T-helper 22 cell (primary cell): ENCODE measurements at places on chromosomes 13 and 19.

- DNase-seq, result no peak
These were observed 10.1 kb downstream of the RGCC start for GRCh38 chr13:41467425-41467945.

GRCh38 chr13:30274083-30274482, 33.3 kb downstream of the KATNAL1 start:
- no peak for DNase-seq

GRCh38 chr13:59946944-59947343, 216.8 kb downstream of the DIAPH3 start:
- DNase-seq, result no peak

DNA sequence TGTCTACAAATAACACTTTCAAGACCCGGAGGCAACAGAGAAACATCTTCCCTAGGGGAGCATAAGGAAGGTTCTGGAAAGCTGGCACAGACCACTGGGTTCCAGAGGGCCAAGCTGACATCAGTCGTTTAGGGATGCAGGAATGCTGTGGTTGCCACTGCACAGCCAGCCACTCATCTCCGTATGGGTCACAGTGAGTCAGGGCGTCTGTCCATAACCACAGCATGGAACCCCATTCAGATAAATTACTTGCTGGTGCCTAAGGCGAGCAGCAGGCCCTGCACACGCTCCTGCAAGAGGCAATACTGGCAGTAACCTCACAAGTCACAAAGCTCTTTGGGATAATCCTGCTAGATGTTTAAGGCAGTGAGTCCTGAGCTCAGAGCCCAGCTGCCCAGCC, 140.9 kb upstream of the UBL3 start:
- no peak for DNase-seq

GRCh38 chr13:110361365-110361911, 54.4 kb downstream of the COL4A2 start:
- no peak for DNase-seq

DNA sequence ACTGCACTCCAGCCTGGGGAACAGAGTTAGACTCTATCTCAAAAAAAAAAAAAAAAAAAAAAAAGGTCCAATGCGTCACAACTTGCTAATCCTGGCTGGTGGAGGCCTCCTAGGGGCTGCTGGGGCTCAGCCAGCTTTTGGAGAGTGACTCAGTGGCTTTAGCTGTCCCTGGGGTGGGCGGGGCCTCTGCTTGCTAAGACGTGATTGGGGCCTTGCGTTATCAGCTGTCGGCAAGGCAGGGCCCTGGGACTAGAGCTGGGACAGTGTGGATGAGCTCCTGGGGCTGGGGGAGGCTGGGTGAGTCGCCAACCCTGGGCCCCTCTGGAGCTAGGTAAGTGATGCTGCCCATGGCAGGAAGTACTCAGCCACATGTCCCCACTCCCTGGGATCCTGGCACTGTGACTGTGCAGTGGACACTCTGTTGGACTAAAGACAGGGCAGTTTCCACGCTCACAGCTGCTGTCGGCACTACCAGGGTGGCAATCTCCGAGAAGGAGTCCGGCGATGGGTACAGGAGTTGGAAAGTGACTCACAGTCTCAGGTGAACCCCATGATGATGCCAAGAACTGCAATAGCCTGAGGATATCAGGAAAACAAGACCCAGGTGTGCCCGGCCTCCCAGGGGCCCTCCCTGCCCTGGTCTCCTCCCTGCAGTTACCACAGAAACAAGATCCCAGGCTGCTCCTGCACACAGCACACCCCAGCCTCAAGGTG, 32.2 kb downstream of the F2RL3 start:
- DNase-seq, result no peak

DNA sequence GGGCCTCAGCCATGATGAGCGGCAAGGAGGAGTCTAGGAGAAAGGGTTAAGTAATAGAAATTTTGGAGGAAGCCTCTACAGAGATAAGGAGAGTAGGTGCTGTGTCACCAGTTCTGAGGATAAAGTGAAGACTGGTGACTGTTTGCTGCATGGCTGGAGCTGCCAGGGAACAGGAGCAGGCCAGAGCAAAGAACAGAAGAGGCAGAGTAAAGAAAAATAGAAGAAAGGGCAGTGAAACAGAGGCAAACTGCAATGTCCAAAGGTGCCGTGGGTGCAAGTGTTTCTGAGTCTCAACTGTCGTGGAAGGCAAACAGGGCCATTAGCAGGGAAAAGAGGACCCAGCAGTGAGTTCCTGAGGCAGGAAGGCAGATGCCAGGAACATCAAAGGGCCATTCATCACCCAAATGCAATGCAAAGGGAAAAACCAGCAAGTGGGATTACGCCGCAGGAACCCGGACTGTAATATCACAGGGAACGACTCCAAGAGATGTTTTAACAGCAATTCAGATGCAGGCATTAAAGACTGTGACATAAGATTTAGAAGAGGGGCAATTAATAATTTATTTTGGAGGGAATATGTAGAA, 318.3 kb downstream of the FOXO1 start:
- no peak for DNase-seq

DNA sequence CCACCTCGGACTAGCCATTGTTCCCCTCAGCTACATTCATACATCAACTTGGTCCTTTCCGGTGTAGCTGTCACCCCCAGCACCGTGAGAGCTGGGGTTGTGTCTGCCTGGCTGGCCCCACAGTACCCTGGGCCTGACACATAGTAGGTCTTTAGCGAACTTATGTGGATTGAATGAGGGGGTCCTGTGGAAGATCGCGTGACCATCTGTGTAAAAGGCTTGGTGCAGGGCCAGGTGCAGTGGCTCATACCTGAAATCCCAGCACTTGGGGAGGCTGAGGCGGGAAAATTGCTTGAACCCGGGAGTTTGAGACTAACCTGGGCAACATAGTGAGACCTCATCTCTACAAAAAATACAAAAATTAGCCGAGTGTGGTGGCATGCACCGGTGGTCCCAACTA, 2.0 kb downstream of the SMARCA4 start:
- DNase-seq, result no peak

- DNase-seq, result no peak
These were observed 36.4 kb downstream of the LYL1 start for GRCh38 chr19:13066226-13066625.

- no peak for DNase-seq
These were observed 163.0 kb downstream of the EFNB2 start for GRCh38 chr13:106372199-106373155.

DNA sequence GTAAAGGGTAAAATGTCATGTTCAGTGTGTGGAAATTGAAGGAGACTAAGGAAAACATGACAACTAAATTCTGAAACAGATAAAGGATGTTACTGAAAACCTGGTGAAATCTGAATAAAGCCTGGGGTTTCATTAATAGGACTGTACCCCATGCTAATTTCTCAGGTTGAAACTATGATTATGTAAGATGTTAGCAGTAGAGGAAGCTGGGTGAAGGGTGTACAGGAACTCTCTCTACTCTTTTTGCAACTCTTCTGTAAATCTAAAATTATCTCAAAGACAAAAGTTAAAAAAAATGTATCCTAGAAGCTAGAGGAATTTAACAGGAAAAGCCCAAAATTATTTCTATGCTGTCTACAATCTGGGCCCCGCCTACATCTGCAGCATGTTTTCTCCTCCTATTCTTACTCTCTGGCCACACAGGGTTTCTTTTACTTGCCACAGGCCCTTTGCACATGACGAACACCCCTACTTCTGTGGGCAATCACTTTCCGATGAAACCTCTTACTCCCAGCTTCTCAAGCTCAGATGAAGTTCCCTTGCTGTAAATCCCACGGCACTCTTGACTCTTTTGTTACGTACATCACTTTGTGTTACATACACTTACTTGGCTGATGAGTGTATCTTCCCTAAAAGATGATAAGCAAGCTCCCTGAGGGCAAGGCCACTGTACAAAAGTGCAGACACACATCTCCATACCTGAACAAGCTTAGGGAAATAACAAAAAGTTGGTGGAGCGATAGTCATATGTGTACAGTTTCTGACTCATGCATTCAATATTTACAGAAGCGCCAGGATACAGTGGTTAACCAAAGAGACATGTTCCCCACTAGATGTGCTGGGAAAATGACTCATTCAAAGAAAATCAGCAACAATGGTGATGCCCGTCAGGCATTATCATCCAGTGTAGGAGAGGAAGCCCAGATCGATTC, 32.6 kb downstream of the RUBCNL start:
- no peak for DNase-seq
